ENCODE measurements at places on chromosomes 1 and 21.

DNA sequence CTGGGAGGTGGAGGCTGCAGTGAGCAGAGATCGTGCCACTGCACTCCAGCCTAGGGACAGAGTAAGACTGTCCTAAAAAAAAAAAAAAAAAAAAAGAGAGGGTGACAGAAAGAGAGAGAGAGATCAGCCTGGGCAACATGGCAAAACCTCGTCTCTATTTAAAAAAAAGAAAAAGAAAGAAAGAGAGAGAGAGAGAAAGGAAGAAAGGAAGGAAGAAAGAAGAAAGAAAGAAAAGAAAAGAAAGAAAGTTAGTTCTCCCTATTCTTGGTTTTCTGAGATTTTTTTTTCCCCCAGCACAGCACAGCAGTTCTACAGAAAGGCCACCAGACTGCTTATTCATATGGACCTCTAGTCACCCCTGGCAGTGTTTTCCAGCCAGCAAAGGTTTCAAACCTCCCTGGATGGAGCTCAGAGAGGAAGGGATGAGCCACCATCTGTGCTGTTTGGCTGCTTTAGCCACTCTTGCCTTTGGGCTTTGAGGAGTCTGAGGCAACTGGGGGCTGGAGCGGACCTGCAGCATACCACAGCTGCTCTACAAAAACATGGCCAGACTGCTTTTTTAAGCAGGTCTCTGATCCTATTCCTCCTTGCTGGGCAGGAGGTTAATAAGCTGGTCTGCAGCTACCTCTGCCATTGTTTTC lies 10.6 kb downstream of the S100A6 start:
- DNase-seq: no peak

DNA sequence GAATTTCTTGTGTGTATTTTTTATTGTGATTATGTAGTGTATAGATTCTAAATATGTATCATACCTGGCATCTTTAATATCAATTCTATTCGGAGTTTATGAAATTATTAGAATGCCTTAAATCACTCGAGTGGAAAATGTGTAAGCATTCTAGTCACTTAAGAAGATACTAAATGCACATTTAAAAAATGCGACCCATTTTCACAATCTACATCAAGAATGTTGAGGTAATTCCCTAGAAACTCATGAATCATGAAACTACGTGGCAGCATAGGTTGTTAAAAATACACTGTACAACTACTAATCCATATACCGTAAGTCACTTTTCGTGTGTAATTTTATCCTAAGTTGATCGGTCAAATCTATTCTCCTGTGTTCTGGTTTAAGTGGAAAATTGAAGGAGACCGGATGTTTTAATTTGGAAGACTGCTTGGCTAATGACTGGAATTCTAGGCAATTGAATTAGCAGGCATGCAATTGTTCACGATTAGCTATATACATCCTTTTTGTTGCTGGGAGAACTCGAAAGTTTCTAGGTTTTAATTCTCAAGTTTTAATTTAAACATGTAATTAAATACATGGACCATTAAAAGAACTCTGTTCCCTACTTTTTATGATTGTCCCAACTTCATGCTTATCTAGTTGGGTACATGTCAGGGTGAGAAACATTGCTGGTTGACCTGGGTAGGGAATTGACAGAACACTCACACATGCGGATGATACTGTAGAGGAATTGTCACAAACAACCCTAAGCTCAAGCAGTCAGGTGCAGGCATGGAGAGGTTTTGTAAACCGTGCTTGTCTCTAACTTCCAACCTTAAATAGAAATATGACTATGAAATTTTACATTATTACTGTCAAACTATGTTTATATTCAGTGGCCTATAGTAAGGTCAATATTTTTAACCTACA lies 6.6 kb downstream of the ZBTB18 start:
- DNase-seq: no peak

DNA sequence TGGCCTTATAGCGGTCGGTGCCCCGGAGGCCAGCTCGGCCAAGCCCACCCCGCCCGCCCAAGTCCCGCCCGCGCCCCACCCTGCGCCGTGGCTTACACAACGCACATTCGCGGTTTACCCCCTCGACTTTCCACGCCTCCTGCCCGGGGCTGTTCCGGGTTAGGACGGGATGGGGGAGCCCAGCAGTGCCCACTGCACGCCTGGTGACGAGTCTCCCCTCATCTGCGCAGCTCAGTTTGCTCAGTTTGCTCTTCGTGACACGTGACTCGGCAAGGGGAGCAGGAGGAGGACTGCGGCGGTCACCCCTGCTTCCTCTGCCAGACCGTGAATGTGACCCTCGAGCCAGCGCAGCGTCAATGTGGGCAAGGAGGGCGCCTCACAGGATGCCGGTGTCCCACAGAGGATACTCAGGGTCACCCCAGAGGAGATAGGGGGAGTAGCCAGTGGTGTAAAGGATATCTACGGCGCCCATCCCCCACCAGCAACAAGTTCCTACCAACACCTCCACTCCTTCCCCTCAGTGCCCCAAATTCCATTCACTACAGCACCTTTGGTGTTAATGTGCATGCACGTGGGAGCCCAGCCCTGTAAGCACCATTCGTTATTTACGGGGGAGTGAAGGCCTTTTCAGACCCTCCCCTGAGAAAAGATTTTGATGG lies 350 bp upstream of the S100A6 start:
- peak; percentile 68 for DNase-seq

GRCh38 chr1:181151378-181152326 lies 63.2 kb downstream of the IER5 start:
- no peak for DNase-seq

GRCh38 chr1:203296460-203297073 lies 8.8 kb upstream of the BTG2 start:
- DNase-seq: no peak

GRCh38 chr1:60974524-60975372 lies 107.6 kb upstream of the NFIA start:
- no peak for DNase-seq

DNA sequence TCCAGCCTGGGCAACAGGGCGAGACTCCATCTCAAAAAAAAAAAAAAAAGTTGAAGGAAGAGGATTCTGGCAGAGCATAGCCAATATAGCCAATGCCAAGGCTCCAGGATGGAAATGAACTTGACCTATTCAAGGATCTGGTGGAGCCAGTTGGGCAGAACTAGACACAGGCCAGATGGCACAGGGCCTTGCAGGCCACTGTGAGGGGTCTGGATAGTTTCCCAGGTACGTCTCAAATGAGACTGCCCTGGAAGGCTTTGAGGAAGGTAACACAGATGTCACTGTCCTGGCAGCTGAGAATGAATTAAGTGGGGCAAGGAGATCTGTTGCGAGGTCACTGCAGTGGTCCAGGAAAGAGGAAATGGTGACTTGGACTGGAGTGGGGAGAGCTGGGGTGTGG lies 12.0 kb upstream of the ARHGEF19 start:
- no peak for DNase-seq

DNA sequence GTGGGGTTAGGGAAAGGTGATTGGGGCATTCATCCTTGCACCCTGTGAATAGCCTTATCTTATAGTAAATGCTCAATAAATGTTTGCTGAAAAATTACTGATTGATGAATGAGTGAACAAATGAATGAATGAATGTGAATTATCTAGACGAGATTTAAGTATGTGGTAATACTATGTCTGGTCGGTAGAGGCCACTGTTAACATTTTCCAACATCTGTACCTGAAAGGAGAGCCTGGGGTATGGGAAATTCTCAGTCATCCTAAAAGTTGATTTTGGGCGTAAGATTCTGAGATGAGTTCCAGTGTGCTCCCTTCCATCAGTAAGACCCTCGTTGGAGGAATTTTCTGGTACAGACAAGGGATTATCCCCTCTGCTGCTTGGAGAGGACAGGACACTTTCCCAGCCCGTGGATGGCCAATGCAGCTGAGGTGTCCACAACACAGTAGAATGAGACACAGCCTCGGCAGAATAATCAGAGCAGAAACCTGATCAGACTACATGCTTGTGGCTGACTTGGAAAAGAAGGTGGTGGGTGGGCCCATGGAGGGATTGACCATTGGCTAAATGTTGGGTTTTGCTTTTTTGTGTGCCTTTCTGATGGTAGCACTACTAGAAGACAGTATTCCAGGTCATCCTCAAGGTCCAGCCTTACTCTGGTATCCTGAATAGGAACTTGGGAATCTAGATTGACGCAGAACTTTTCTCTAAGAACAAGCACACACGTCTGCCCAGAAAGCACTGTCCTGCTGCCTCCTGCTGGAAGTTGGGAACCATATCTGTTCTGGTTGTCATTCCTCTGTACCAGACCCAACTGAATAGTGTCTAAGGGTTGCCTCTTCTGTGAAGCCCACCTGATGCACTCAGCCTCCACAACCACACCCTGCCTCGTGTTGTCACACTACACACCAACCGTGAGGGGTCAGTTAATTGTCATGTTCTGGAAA lies 262.0 kb downstream of the TNR start:
- DNase-seq: no peak

GRCh38 chr1:109923946-109924275 lies 13.3 kb downstream of the CSF1 start:
- no peak for DNase-seq

- peak; percentile 53 for DNase-seq
Measured at GRCh38 chr1:45687754-45688740, at the start of gene TMEM69. Gene TMEM69, plus strand, starts transcription at chr1:45688181. Its CDS starts 2,888 bp downstream, at chr1:45691069.

DNA sequence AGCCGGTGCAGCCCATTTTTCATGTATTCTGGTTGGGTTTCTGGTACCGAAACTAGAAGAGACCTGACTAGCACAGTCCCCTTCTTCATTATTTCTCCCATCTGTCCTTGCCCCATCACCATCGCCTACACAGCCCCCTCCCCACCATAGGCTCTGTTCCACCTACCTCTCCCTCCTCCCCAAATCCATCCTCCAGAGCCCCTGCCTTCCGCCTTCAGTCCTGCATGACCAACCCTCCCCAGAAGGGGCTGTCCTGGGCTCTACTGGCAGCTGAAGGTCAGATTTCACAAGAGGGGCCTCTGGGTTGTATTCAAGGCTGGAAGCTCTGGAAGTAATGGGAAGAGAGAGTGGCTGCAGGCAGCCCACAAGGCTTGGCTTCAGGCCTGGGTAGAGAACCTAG lies 55.2 kb downstream of the SDC3 start:
- no peak for DNase-seq

DNA sequence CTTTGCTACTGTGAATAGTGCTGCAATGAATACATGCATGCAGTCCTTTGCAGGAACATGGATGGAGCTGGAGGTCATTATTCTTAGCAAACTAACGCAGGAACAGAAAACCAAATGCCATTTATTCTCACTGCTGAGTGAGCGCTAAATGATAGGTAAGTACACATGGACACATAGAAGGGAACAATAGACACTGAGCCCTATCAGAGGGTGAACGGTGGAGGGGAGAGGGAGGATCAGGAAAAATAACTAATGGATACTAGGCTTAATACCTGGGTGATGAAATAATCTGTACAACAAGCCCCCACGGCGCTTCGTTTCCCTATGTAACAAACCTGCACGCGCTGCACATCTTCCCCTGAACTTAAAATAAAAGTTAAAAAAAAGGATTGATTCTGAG lies 8.9 kb downstream of the NIBAN1 start:
- no peak for DNase-seq

DNA sequence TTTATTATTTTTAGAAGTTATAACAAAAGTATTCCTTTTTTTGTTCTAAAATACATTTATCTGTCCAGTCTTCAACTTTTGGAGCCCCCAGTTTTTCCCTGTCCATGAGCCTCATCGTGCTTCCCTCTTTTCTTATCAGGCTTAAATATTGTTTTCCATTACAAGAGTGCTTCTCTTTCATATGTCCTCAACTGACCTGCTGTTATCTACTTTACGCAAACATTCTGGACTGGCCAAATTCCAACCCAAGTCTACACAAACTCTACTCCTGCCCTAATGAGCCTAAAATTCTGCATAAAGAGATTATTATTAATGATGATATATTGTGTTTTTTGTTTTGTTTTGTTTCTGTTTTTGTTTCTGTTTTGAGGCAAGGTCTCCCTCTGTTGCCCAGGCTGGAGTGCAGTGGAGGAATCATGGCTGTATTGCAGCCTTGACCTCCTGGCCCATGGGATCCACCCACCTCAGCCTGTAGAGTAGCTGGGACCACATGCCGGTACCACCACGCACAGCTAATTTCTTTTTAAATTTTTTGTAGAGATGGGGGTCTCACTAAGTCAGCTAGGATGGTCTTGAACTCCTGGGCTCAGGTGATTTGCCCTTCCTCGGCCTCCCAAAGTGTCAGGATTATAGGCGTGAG lies 318.8 kb upstream of the NEGR1 start:
- no peak for DNase-seq

- no peak for DNase-seq
Measured at GRCh38 chr1:31607360-31607759, 10.1 kb upstream of the HCRTR1 start.

- no peak for DNase-seq
Measured at GRCh38 chr1:41361495-41362356, 492 bp downstream of the FOXO6 start.

GRCh38 chr1:106753066-106753465 lies 303.4 kb upstream of the PRMT6 start:
- no peak for DNase-seq
